ENCODE measurements at places on chromosomes 3 and 15.

- no peak for DNase-seq
These were observed 27.3 kb downstream of the CYP11A1 start for GRCh38 chr15:74340150-74340549.

- no peak for DNase-seq
These were observed 35.5 kb downstream of the CERS3 start for GRCh38 chr15:100493213-100493612.

DNA sequence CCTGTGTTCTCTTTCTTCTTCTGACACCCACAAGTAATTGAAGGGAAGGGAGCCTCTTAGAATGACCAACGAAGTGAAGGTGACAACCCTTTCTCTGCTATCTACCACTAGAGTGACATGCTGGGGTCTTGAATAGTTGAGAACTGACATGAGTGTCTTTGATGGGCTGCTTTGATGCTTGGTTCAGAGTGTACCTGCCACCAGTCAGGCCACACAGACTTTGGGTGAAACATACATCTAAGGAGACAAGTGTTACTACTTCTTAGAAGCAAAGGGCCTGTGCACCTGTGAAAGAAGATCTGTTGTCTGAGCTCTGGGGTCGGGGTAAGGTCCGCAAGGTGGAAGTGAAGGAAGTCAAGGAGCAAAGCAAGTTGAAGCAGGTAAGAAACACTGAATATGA is 1040.7 kb upstream of the CFAP20DC start:
- no peak for DNase-seq

DNA sequence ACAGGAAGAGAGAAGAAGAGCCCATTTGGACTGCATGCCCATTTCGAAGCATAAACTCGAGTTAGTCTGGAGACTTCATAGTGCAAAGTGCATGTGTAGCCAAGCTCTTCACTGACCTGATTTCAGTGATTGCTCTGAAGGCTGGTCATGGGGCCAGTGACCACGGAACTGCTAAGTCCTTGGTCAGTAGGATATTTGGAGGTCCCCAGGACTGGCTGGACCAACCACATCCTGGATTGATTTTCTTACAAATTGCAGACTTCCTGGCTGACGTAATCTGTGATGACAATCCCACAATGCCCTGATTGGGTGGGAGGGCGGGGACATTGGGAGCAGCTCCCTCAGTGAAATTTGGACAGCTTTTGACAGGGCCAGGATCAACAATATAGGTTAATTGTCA is 233.4 kb downstream of the CACNA2D3 start:
- DNase-seq, result no peak

DNA sequence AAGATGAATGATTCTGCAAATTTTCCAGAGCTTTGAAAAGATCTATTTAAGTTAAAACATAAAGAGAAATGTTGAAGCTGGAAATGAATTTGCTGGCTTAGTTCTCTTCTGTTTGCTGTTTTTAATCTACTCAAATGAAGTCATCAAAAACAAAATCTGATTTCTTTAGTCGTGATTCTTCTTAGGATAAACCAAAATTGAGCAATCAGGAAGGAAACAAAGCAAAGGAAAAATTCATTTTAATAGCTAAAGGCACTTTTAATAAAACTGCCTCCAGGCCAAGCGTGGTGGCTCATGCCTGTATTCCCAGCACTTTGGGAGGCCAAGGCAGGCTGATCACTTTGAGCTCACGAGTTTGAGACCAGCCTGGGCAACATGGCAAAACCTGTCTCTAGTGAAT is 91.2 kb downstream of the DUT start:
- DNase-seq, result no peak

DNA sequence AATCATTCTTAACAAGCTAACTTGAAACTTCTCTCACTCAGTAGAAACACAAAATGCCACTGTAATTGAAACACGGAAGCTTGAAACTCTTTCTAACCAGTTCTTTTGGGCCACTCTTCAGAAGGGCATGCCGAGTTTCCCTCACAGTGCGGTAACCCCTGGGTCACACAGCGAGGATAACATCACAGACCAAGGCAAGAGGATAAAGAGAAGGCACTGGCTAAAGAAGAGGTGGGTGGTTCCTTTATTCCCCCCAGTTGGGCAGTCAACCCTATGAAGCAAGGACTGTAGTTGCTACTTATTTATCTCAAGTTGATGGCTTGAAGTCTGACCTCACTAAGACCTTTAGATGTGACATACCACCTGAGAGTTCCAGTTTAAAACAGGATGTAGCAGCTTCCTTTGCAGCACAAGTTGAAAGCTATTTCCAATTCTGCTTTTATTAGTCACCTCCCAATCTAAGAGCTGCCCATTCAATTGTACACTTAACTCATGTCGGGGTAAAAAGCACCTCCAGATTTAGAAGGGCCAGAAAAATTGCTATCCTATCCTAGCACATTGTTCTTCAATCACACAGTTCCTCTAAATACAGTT is 272.4 kb downstream of the TIGIT start:
- no peak for DNase-seq

GRCh38 chr15:100821327-100821726 is 58.3 kb upstream of the ALDH1A3 start:
- no peak for DNase-seq

- no peak for DNase-seq
These were observed 4.2 kb upstream of the RNF111 start for GRCh38 chr15:58983261-58983660.

GRCh38 chr3:94162700-94163099 is 99.8 kb downstream of the NSUN3 start:
- no peak for DNase-seq

- DNase-seq, result no peak
These were observed 2.1 kb downstream of the PLA2G4F start for GRCh38 chr15:42154212-42154941.

DNA sequence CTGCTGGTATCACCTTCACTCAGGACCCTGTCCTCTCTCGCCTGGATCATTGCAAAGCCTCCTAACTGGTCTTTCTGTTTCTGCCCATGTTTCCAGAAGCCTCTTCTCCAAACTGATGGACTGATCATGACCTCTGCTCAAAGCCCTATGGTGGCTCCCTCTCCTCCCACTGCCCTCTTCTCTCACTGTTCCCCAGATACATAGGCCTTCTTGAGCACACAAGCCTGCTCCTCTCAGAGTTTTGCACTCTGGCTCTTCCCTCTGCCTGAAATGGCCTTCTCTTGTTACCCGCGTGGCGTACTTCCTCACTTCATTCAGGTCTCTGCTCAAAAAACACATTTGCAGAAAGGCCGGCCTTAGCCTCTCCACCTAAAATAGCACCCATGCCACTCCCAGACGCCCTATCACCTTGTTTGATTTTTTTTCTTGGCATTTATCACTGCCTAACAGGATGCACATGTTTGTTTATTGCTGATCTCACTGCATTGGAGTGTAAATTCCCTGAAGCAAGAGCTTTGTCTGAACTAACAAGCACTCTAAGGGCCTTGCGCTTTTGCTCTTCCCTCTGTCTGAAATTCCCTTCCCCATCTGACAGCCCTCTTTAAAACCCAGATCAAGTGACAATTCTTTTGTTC is 1.4 kb upstream of the ETFA start:
- DNase-seq, result peak; percentile 78

GRCh38 chr3:157285141-157285540 is 125.2 kb upstream of the CCNL1 start:
- DNase-seq, result no peak

DNA sequence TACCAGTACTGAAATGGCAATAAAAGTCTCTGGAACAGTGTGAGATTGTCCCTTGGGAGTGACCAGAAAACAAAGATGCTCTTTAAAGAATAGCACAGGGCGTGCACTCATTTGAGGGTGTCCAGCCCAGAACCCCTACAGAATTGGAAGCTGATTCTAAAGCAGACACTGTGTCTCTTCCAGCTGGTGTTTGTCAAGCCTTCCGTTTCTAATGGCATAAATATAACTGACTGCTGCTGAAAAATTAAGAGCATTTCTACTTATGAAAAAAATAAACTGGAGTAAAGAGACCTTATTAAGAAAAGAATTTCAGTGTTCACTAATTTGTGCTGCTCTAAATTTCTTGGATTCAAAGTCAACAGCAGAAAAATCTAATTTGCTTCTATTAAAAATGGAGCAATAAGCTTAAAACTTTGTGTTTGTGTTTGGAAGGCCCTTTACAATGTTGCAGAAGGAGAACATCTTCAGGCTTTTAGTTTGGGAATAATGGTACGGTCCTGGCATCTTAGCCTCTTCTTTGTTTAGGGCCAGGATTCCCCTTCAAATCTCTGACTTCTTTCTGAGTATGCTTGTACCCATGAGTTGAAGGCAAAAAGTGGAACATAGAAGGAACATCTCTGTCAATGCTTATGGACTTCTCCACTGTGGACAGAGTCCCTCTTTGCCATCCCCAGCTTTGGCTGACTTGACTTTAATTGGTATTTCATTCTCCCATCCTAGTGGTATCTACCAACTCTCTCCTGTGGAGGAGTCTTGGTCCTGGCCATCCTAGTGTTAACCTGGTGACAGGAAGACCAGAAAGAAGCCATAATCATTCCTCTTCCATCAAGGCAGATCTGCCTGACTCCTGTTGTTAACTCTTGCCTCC is 65.9 kb downstream of the THSD4 start:
- no peak for DNase-seq

DNA sequence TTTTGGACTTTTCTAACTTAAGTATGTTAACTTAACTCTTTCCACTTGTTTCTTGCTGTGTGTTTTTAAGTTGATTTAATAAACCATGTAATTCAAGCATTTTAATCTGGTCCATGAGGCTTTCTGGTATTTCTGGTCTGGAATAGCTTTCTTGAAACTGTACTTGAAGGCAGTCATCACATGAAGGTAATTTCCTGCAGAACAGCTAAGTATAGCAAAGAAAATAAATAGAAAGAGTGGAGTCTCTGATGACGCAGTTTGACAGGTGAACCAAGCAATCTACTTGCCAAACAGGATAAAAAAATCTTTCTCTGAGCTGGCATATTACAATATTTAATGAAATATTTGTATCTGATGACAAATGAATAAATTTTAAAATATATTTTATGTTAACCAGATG is 74.9 kb downstream of the BTLA start:
- no peak for DNase-seq

DNA sequence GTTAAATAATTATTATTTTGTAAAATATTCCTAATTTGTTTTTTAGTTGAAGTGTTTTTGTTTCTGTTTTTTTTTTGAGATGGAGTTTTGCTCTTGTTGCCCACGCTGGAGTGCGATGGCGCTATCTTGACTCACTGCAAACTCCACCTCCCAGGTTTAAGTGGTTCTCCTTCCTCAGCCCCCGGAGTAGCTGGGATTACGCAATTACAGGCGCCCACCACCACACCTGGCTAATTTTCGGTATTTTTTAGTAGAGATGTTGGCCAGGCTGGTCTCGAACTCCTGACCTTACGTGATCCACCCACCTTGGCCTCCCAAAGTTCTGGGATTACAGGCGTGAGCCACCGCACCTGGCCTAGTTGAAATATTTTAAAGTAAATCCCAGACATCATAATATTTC is 48.7 kb upstream of the GATM start:
- DNase-seq, result no peak

GRCh38 chr15:38377636-38378035 is 76.3 kb upstream of the FAM98B start:
- DNase-seq, result no peak

DNA sequence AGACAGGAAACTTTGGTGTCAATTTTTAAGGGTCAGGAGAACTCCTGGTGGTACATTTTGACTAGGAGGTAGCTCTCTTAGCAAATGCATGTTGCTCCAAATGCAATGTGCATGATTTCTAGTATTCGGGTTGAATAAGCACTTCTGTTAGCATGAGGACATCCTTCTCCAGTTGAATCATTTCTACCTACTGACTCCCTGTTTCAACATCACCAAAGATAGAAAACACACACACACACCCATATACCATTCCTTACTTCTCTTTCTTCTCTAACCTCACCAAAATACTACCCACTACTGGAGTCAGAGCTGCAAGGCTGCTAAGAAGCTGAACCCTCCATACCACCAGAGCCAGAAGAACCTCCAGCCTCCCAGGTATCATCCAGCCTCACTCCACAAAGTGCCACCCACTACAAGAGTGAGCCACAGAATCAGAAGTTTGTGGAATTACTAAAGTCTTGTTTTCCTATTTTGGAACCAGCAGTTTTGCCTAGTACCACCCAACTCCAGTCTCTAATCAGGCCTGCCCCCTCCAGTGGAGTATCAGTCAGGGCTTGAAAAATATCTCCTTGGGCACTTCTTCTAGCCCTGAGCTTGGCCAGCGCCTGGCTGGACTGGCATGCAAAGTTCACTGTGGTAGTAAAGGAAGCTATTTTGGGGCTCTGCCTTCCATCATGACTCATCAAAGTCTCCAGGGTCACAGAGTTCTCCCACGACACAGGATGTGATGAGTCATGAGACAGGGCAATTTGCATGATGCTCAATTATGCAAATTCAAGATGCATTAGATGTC is 110.3 kb downstream of the CYP19A1 start:
- DNase-seq, result no peak

GRCh38 chr3:146035366-146035765 is 125.6 kb downstream of the PLOD2 start:
- no peak for DNase-seq

DNA sequence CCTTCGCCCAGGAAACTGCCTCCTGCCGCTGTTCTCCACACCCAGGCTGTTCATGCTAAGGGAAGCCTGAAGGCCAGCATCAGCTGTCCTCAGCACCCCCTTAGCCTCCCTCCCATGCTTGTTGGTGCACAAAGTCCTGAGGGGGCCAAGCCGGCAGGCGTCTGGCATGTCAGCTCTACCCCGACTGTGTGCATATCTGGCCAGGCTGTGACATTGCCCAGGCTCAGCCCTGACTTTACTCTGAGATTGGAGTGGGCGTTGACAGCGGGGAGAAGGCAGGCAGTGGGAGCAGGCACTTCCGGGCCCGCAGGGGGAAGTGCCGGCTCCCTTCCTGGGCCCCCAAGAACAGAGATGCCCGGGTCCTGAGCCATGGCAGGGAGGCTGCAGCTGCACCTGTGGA is 492.2 kb downstream of the AGBL1 start:
- DNase-seq, result no peak

GRCh38 chr15:77033729-77034671 is 36.9 kb downstream of the TSPAN3 start:
- no peak for DNase-seq

GRCh38 chr15:57652481-57652880 is 54.0 kb upstream of the POLR2M start:
- DNase-seq, result no peak

DNA sequence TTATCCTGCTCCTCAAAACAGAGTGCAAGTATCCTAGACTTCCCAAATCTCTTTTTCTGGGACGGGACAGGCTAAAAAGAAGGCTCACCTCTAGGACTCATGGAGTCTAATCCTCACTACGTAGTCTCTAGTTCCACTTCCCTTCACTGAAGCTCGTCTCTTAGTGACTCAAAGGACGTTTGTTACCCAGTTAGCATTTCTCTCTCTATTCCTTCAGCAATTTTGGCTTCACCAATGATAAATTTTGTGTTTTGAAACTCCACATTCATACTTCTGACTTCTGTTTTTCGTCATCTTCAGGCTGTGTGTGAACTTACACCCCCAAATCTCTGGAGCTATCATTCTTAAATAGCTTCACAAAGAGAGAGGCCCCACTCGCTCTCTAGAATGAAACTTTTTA is 627.1 kb downstream of the NAALADL2 start:
- no peak for DNase-seq

DNA sequence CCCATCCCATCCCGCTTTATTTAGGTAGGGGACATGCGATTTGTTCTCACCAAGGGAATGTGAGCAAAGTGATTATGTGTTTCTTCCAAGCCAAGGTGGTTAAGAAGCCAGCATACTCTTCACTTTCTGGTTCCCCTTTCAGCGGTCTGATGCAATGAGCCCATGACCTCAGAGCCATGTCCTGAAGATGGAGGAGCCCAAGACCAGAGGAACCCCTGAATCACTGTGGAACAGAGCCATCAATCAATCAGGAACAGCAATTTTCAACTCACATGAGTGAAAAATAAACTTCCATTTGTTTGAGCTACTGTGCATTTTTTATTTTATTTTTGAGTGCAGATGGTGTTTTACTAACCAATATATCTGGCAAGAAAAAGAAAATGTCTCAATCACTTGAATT is 10.8 kb downstream of the THRB start:
- DNase-seq, result no peak
